ENCODE measurements at places on chromosomes 6 and 20.
A peak's percentile ranks its signal among the peaks of the same experiment; 100 is the strongest.

DNA sequence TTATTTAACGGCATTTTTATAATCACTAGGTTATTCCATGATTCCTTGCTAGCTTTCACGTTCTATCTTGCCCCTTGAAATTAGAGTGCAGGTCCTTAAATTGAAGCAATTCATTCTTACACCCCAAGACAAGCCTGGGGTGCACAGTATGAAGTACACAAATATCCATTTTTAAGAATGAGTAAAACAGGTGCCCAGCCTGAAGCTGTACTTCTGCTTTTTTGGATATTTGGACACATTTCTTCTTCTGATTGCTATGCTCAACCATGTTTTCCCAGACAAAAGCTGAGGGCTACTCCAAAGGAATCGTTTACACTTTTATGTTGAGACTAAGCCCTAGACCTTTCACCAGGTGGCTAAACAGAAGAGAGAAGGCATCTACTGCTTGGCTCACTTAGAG lies 7.9 kb upstream of the TAGAP start:
- DNase-seq, result no peak

GRCh38 chr20:47335251-47336128 lies 21.0 kb downstream of the ZMYND8 start:
- no peak for DNase-seq

DNA sequence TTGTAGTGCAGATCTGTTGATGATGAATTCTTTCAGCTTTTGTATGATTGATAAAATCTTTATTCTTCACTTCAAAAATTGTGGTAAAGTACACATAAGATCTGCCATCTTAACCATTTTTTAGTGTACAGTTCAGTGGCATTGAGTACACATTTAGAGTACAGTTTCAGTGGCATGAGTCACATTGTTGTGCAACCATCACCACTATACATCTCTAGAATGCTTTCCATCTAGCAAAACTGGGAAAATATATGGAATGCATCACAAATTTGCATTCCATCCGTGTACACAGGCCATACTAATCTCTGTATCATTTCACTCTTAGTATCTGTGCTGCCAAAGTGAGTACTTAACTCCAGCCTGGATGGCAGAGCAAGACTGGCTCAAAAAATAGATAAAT lies 28.7 kb downstream of the SIRPD start:
- DNase-seq, result no peak

- no peak for DNase-seq
These were observed 942.3 kb downstream of the QKI start for GRCh38 chr6:164356814-164357213.

GRCh38 chr20:24490598-24490997 lies 21.2 kb downstream of the SYNDIG1 start:
- no peak for DNase-seq

GRCh38 chr20:44970243-44970757 lies 4.0 kb downstream of the STK4 start:
- DNase-seq, result no peak

GRCh38 chr20:60062431-60063047 lies 104.3 kb downstream of the CDH26 start:
- peak; percentile 86 for DNase-seq

All from AG08395 (cell line).